Lung (tissue), 17 donors: ENCODE measurements at places on chromosomes 1 and 21. TPM values are rescaled to one million over a fixed set of nuclear protein-coding genes. Genes with fewer than 3 reads are reported as not detected.

Gene PROX1
- 0.33 TPM for polyA plus RNA-seq

Gene SAMD11
- 3.7 TPM for polyA plus RNA-seq

Gene MANEAL
- polyA plus RNA-seq: 4.0 TPM

Gene LRRC3
- polyA plus RNA-seq: 2.0 TPM

Gene PGBD5
- 1.5 TPM for polyA plus RNA-seq

Gene TCP10L
- polyA plus RNA-seq: 0.65 TPM

- H3K27ac ChIP-seq: no peak overlapping the region
- no peak for DNase-seq
- H3K36me3 ChIP-seq: no peaks in the 10 kb centered on the region
- H3K4me1 ChIP-seq: no peaks in the 10 kb centered on the region
- no peak overlapping the region for H3K4me3 ChIP-seq
Measured at GRCh38 chr21:32062591-32063227, 189.9 kb downstream of the HUNK start.

GRCh38 chr1:232340446-232340845 is 289.5 kb downstream of the SIPA1L2 start:
- no peaks in the 10 kb centered on the region for H3K4me1 ChIP-seq
- H3K27ac ChIP-seq: no peak overlapping the region
- H3K27me3 ChIP-seq: no peaks in the 10 kb centered on the region

DNA sequence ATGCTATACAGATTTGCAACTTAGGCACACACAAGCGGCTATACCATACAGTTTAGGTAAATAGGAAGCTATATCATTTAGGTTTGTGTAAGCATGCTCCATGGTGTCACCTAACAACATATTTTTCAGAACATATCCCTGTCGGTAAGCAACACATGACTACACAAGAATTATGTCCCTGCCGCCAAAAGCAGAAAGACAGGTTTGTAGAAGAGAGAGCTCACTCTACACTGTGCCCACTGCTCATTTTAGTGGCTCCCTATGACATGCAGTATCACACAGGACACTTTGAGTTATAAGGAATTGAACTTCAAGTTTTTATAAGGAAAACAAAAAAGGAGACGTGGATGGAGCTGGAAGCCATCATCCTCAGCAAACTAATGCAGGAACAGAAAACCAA is 132.5 kb upstream of the KAZN start:
- H3K4me1 ChIP-seq: no peaks in the 10 kb centered on the region
- no peaks in the 10 kb centered on the region for H3K36me3 ChIP-seq
- no peak overlapping the region for H3K27ac ChIP-seq
- H3K27me3 ChIP-seq: no peaks in the 10 kb centered on the region
- no peak overlapping the region for H3K4me3 ChIP-seq

- peaks cover 7% of the 10 kb centered on the region for H3K36me3 ChIP-seq
- DNase-seq: no peak
- H3K27ac ChIP-seq: no peak overlapping the region
- no peaks in the 10 kb centered on the region for H3K4me1 ChIP-seq
Measured at GRCh38 chr1:15963968-15964648, 11.8 kb downstream of the ZBTB17 start.

DNA sequence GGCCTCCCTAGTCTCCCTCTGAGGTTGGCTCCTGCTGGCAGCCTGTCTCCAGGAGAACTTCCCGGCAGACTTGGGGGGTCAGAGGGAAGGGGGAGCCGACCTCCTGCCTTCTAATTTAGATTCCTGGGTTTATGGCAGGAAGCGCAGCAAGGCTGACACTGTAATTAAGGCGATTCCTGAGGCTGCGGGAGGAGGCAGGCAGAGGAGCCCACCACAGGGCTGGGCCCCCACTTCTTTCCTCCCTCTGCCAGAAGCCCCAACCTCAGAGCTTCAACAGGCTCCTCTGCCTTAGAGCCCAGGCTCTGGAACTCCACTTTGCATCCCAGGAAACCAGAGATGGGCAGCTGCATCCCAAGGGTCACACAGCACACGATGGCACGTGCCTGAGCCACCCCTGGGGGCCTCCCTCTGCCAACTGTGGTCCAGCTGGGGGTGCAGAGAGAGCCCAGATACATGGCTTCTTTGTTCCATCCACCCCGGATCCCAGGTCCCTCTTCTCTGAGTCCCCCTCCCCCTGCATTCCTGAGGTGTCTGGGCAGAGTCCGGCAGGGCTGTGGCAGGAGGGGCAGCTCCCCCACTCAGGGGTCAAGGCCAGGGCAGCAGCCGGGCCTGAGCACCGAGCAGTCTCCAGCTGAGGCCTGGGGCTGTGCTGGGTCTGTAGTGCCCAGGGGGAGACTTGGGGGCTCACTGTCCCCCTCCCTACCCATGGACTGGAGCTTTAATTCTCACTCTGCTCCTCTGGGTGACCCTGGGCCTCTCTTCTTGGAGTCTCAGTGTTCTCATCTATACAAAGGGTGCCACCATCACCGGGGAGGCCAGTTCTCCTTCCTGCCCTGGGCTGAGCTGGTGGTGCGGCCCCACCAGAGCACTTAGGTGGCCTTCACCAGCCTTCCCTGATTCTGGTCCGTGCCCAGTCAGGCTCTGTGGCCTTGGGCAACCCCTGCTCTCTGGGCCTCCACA is 39.4 kb upstream of the FAM131C start:
- H3K27ac ChIP-seq: no peak overlapping the region
- H3K4me3 ChIP-seq: no peak overlapping the region
- H3K36me3 ChIP-seq: no peaks in the 10 kb centered on the region
- peaks cover 14% of the 10 kb centered on the region for H3K4me1 ChIP-seq
- H3K27me3 ChIP-seq: no peaks in the 10 kb centered on the region
- peak; percentile 47 for DNase-seq

- DNase-seq: no peak
- no peaks in the 10 kb centered on the region for H3K36me3 ChIP-seq
- peaks cover 8% of the 10 kb centered on the region for H3K4me1 ChIP-seq
- no peak overlapping the region for H3K4me3 ChIP-seq
- no peak overlapping the region for H3K27ac ChIP-seq
- peaks cover 7% of the 10 kb centered on the region for H3K27me3 ChIP-seq
Measured at GRCh38 chr1:3710251-3710650, 42.0 kb upstream of the CCDC27 start.

DNA sequence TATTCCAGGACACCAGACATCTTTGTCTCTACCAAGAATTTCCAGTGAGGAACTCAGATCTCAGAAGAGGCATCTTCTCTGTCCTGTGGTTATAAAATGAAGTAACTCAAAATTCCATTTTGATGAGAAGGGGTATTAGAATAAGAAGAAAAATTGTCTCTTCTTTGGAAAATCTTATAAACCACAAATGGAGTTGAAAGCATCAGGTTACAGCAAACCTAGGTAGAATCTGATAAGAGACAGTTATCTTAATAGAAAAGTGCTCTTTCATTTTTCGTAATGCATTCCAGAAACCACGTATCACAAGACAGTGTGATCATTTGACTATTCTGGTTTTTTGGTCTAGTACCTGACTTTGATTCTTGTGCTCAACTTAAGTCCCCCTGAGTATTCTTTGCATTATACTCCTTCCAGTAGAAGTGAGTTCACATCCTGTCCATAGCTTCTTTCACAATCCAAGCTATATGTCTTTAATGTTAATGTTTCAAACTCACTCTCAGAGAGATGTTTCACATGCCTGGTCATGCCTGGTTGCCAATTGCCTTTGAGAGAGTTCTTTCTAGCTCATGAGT is 120.9 kb upstream of the PRDX6 start:
- no peaks in the 10 kb centered on the region for H3K27me3 ChIP-seq
- no peak overlapping the region for H3K4me3 ChIP-seq
- H3K36me3 ChIP-seq: no peaks in the 10 kb centered on the region
- no peak overlapping the region for H3K27ac ChIP-seq

DNA sequence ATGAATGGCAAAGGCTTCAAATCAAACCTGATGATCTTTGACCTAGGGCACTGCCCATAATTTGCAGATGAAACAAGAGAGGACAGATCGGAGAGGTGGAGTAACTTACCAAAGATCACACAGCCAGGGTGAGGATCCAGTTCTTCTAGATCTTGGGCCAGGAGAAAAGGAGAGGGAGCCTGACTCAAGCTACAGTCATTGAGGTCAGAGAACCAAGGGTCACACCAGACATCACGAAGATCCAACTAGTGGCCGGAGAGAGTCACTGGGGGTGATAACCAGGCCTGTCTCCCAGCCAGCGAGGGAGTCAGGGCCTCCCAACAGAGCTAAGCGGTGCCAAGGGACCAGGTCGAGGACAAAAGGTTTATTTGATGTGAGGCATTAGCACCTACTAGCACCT is 115.0 kb downstream of the RIPK4 start:
- H3K4me3 ChIP-seq: no peak overlapping the region
- DNase-seq: no peak

- no peak overlapping the region for H3K4me3 ChIP-seq
- no peaks in the 10 kb centered on the region for H3K4me1 ChIP-seq
- DNase-seq: no peak
- H3K27ac ChIP-seq: no peak overlapping the region
Measured at GRCh38 chr1:78088486-78088885, 42.7 kb downstream of the GIPC2 start.

- H3K36me3 ChIP-seq: no peaks in the 10 kb centered on the region
- no peak overlapping the region for H3K4me3 ChIP-seq
- no peak for DNase-seq
- peaks cover 7% of the 10 kb centered on the region for H3K4me1 ChIP-seq
Measured at GRCh38 chr1:167033646-167034045, 44.6 kb downstream of the MAEL start.

DNA sequence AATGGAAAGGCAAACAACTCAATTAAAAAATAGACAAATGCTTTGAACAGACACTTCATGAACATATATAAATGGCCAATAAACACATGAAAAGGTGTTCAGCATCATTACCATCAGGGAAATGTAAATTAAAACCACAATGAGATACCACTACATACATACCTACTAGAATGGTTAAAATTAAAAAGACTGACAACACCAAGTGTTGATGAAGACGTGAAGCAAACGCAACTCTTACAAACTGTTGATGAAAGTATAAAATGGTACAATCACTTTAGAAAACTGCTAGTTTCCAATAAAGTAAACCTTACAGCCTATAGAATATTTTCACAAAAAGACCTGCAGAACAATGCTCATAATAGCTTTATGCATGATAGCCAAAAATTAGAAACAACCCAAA is 10.1 kb downstream of the EIF2B3 start:
- no peaks in the 10 kb centered on the region for H3K4me1 ChIP-seq
- no peaks in the 10 kb centered on the region for H3K27me3 ChIP-seq
- H3K36me3 ChIP-seq: peaks cover 18% of the 10 kb centered on the region
- no peak overlapping the region for H3K4me3 ChIP-seq
- H3K27ac ChIP-seq: no peak overlapping the region

- H3K27me3 ChIP-seq: no peaks in the 10 kb centered on the region
- H3K27ac ChIP-seq: no peak overlapping the region
- no peak overlapping the region for H3K4me3 ChIP-seq
- H3K4me1 ChIP-seq: no peaks in the 10 kb centered on the region
- no peak for DNase-seq
Measured at GRCh38 chr1:36109041-36109679, 15.9 kb downstream of the COL8A2 start.

DNA sequence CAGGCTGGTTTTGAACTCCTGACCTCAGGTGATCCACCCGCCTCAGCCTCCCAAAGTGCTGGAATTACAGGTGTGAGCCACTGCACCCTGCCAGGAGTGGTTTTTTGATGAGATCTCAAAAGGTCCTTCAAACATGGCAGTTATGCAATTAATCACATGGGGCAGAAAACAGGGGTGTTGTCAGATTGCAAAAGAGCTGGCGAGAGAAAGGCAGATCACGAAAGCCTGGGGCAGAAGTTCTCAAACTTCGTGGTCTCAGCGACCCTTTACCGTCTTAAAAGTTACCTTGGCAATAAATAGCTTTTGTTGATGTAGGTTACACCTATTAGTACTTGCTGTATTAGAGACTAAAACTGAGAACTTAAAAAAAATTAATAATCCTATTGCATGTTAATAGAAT is 16.1 kb downstream of the CNR2 start:
- H3K27me3 ChIP-seq: no peaks in the 10 kb centered on the region
- no peak overlapping the region for H3K27ac ChIP-seq
- no peaks in the 10 kb centered on the region for H3K4me1 ChIP-seq
- no peak overlapping the region for H3K4me3 ChIP-seq
- no peak for DNase-seq

DNA sequence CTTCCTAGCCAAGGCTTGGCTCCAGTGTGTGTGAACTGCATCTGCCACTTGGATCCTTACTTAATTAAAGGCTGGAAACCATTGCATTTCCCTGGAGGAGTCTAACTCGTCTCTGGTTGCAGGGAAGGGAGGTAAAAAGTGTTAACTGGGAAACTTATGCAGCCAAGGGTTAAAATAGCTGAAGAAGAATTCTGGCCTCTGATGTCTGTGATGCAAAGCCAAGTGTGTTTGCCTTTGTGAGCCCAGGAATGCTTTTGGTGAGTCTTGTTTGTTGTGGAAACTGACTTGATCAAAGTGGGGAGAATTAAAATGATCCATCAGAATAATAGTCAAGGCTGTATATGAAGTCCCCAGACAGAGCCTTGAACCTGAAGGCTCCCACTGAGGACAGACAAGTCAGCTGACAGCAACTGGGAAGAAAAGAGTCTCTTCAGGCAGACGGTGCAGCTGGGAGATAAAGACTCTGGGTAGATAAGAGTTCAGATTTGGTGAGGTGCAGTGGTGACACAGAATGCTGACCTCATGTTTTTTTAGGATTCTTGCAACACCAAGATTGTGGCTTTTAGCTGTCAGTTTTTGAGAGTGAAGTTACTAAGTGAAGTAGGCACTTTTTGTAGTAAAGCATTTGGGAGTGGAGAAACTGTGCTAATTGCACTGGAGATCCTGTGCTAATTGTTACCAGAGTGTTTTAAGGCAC is 59.5 kb upstream of the WLS start:
- H3K27ac ChIP-seq: no peak overlapping the region
- H3K4me1 ChIP-seq: peaks cover 15% of the 10 kb centered on the region
- H3K36me3 ChIP-seq: no peaks in the 10 kb centered on the region
- H3K4me3 ChIP-seq: no peak overlapping the region

GRCh38 chr1:175192111-175192629 is 406 bp downstream of the KIAA0040 start:
- H3K27ac ChIP-seq: peak overlapping the region; percentile 98
- peaks cover 22% of the 10 kb centered on the region for H3K4me1 ChIP-seq
- peak overlapping the region; percentile 66 for H3K4me3 ChIP-seq

DNA sequence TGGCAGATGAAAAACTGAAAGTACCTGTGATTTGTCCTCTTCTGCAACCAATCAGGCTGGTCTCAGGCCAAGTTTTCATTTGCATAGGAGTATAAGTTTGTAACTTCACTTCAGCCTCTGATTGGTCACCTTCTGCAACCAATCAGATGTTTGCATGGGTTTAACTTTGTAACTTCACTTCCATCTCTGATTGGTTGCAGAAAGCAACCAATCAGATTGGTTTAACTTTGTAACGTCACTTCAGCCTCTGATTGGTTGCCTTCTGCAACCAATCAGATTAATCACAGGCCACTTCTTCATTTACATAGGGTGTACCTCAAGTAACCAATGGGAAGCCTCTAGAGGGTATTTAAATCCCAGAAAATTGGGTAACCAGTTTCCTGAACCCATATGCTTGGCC is 18.9 kb upstream of the TUT4 start:
- no peak overlapping the region for H3K4me3 ChIP-seq
- H3K27me3 ChIP-seq: no peaks in the 10 kb centered on the region
- H3K27ac ChIP-seq: no peak overlapping the region
- peaks cover 17% of the 10 kb centered on the region for H3K4me1 ChIP-seq
- no peak for DNase-seq
- H3K36me3 ChIP-seq: no peaks in the 10 kb centered on the region
